ENCODE measurements at places on chromosomes 12 and 14. TPM values are rescaled to one million over a fixed set of nuclear protein-coding genes. Genes with fewer than 3 reads are reported as not detected.

GSC gene
- polyA plus RNA-seq = 0.05 TPM

- no peak for DNase-seq
Observed at GRCh38 chr14:66662374-66662773, 154.4 kb downstream of the GPHN start.

DNA sequence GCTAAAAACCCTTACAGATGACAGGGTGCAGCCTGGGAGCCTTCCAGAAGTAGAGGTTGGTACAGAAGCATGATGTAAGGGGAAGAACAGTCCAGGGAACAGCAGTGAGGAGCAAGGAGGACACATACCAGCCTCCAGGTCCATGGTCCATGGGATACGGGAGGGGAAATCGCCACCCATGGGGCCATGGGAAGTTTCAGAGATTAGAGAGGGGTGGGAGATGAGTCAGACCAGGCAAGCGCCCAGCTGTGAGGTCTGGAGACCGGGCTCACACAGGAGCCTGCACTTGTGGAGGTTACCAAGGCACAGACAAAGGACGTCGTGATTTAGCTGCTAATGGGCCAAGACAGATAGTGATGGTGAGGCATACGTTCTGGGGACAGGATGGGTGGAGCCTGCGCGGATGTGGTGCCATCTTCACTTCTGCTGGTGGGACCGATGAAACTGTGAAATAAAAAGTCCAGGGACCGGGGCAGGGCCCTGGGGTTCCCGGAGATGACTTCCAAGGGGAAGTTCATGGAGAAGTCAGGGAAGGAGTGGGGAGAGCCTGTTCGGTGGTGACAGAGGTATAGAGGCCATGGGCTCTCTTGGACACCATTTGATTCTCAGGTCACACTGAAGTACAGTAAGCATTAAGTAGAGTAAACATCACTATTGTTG lies 17.7 kb upstream of the LRP1-AS start:
- peak; percentile 73 for DNase-seq

- peak; percentile 68 for DNase-seq
Observed at GRCh38 chr14:38042322-38042721, 165.4 kb upstream of the SSTR1 start.

DNA sequence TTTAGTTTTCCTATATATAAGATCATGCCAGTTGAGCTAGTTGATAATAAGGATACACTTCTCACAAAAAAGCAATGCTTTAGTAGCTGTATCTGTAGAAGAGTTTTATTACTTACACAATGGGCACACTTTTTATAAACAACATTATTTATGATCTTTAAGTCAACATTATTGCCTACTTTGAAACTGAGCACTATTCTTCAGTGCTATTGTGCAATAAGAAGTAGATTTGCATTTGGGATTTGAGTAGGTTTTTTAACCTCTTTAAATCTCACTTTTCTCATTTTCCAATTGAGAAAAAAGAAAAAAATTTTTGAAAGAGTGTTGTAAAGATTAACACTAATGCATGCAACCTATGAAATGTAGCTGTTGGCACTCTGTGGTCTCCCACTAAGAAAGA lies 1198.3 kb downstream of the GALC start:
- DNase-seq = no peak

GRCh38 chr14:76654573-76655108 lies 106.6 kb upstream of the VASH1 start:
- no peak for DNase-seq

- DNase-seq = no peak
Observed at GRCh38 chr14:61876362-61877034, 114.3 kb downstream of the SNAPC1 start.

ARHGAP9 gene
- 0.08 TPM for polyA plus RNA-seq

- DNase-seq = no peak
Observed at GRCh38 chr14:101719708-101720107, 41.8 kb upstream of the PPP2R5C start.

- no peak for DNase-seq
Observed at GRCh38 chr12:50042693-50043092, 14.7 kb upstream of the ASIC1 start.

- peak; percentile 42 for DNase-seq
Observed at GRCh38 chr12:70609739-70610491, 27.3 kb downstream of the PTPRB start.

DNA sequence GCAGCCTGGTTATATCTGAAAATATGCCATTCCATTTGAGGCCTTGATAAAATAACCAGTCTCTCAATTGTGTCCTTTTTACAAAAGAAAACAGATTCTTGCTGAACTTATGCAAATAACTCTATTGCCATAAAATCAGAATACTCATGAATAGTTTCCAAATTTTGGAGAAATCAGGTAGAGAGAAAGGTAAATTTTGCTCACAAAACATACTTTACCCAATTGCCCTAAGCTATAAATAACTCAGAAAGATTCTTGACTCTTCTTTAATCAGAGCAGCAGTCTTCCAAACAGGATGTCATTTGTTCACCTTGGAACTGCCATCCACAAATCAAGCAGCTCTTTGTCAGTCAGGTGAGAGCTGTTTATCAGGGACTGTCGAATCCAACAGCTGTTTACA lies 12.6 kb downstream of the ZNF26 start:
- no peak for DNase-seq
